ENCODE measurements at places on chromosomes 7 and 10. TPM values are rescaled to one million over a fixed set of nuclear protein-coding genes. Genes with fewer than 3 reads are reported as not detected.

Gene PVRIG
- total RNA-seq, result not detected

Gene ZNF33A
- 30.5 TPM for total RNA-seq

Gene ENTPD7
- 22.9 TPM for total RNA-seq

Gene OR13A1
- total RNA-seq, result not detected

Gene ACTA2
- total RNA-seq, result 5.9 TPM

All from dermis lymphatic vessel endothelial cell (primary cell).